ENCODE measurements at places on chromosomes 3 and 15.

DNA sequence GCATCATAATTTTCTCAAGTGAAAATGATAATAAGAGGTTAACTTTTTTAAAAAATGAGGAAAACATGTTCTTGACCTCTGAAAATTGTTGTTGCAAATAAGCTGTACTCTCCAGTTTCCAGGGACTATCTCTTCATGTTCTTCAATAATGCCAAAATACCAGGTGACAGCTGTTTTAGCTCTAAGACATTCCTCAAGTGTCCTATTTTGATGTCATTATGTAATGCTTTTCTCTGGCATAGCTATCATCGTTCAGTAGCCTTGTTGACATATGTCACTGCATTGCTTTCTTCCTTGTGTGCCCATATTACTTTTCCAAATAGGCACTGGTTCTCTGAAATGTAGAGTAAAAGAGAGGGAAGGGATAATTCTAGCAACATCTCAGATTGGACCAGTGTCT, 5.7 kb upstream of the FILIP1L start:
- DNase-seq: no peak

DNA sequence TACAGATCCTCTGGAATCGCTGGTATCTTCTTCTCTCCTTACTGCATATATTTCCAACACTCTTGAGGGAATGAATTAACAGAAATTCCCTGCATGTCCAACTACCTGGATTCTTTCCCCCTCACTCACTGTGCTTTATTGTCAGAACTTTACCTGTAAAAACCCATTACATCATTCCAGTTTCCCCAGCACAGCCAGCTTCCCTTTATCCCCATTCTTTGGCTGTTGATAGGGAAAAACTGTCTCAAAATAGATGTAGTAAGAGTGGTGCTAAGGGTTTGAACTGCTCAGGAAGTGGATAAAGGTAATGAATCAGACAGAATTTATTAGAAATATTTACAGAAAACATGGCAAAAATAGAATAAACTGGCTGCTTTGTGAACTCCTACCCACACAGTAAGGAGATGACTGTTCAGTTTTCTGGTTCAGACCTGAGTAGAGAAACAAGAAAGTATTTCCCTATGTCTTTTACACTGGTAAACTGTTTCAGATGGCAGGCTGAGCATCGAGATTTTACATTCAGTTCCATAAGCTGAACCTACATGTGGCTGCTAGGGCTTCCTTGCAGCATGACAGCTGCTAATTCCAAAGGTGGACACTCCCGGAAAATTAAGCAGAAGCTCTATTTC, 188.4 kb downstream of the CPNE4 start:
- DNase-seq: no peak

DNA sequence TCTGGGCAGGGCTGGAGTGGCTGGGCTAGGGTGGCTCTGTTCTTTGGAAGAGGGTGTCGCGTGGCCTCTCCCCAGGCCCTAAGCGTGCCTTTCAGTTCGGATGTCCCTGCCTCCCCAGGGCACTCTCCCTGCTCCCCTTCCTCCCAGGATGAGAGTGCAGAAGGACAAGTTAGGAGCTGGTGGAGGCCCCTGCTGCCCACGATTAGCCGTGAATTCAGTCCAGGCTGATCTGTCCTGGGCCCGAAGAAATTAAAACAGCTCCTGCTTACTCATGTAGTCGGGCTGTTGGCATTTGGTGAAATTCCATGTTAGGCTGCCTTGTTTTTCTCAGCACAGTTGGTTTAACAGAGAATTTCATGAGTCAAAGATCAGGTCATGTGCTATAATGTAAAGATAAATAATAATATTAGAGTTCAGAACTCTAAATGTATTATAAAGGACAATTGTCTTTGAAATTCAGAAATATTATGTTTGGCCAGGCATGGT, 24.5 kb downstream of the NIPA1 start:
- DNase-seq: no peak

DNA sequence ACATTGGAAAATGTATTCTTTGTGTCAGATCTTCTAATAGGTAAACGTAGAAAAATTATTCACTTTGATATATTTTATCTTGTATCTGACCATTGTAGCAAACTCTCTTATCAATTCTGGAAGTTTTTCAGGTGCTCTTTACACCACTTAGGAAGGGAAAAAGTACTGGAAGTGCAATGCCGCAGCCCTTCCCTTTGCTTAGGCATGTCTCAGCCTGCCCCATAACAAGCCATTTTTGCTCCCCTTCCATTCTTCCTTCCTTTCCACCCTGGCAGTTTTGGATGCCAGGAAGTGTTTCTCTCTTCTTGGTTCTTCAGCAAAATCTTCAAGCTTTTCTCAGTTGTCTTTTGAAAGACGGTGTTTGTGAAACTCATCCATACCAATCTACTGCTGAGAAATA, 34.9 kb upstream of the SLC9A9 start:
- DNase-seq: no peak

DNA sequence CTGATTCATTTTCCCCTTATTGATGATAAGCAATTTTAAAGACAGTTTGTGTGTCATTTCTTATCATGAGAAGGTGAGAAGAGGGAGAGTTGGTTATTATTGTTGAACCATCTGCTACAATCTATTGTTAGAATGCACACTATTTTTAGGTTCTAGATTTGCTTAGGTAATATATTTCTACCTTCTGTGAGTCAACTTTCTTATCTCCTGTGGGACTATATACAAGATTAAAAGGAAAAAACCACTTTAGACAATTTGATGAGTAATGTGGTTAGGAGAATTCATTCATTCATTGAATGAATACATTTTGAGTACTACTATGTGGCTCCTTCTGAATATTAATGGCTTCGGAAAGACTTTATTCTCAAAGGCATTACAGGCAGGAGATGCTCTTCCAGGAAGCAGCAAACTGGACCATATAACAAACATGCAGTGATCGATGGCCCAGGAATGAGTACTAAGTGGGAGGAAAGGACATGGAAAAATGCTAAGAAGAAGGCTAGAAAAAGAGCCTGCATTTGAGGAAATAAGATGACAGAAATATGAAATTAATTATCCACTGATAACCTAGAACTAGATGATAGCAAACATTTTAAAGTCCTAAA, 22.4 kb downstream of the SPTSSB start:
- DNase-seq: no peak

GRCh38 chr15:43214169-43214568, 6.6 kb downstream of the EPB42 start:
- no peak for DNase-seq

GRCh38 chr3:150328654-150329040, 79.5 kb upstream of the TSC22D2 start:
- no peak for DNase-seq

DNA sequence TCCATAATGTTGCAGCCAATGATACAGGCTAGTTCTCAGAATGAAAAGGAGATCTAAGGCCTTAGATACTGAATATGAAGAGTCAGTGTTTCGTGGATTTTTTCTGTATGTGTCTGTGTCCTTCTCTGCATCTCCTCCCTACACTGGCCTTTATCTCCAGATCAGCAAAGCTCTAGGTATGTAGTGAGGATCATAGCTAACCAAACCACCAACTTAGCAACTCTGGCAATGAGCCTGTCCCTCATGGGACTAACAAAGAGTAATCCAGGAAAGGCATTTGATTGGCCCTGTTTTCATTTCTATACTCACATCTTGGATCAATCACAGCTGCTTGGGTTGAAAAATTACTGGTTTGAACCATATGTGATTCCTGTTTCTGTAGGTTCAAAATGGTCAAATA, 18.6 kb upstream of the CNTN3 start:
- no peak for DNase-seq

DNA sequence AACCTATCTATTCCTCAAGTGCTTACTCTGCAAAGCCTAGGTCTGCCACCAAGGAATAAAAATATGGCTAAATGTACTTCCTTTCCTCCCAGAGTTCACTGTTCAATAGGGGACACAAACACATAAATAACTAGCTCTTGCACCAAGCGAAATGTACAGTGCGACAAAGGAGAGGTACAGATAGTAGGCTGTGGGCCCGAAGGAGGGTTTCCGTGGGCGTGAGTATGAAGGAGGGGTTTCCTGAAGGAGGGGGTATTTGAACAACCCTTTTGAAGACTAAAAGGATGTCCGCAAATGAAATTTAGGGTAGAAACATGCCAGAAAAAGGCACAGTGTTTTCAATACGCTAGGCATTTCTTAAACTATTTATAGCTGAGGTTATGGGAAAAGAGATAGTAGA, 207.9 kb downstream of the LPP start:
- no peak for DNase-seq

GRCh38 chr3:187594272-187594671, 75.9 kb downstream of the SST start:
- no peak for DNase-seq

DNA sequence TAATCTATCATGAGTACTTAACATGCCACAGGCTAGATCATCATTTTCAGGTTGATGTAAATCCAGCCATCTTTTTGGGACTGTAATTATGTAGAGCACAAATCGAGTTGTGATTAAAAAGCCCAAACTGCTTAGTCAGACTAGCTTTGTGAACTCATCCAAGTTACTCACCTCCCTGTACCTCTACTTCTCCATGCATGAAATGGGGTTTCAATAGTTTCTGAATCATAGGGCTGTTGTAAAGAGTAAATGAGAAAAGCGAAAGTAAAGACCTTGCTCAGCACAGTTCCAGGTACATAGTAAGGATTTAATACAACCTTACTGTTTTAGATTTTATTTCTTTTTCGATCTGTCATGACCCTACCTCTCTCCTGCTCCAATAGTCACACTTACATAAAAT, 85.6 kb upstream of the GAP43 start:
- DNase-seq: no peak

- no peak for DNase-seq
Measured at GRCh38 chr3:68620211-68620610, 312.1 kb downstream of the TAFA4 start.

Data from femur (tissue), 1 donor.